ENCODE measurements at places on chromosomes 1 and 21.
A peak's percentile ranks its signal among the peaks of the same experiment; 100 is the strongest.

- DNase-seq: no peak
These were observed 297.0 kb downstream of the DISC1 start for GRCh38 chr1:231923491-231924041.

- DNase-seq: peak; percentile 78
These were observed 23.1 kb downstream of the DYRK3 start for GRCh38 chr1:206658264-206658980.

DNA sequence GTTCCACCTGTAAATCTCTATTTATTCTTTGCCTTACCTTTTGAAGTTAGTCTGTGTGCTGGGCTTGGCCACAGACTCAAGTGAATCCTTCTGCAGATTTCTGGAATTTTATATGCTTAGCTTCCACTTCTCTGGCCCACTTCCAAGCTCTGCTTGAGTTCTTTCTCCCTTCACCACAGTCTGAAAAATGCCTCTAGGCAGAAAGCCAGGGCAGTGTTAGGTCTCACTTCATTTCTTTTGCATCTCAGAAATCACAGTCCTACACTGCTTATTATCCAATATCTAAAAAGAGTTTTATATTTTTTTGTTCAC, 48.9 kb downstream of the INKA2 start:
- DNase-seq: no peak

DNA sequence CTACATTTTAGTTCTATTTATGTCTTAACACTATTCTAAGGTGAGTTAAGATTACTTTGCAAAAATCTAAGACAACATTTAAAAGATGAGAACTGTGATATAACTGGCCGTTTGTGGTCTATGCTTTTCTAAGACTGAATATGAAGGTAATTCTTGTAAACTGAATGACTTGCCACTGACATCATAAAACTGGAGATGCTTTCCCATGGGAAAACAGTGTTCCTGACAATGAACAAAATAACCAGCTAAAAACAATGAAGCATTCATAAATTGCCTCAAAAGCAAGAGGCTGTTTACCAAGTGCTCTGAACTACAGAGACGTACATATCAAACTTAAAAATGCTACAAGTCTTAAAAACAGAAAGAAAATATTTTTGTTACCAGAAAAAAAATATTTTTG, 54.7 kb downstream of the APP start:
- no peak for DNase-seq

DNA sequence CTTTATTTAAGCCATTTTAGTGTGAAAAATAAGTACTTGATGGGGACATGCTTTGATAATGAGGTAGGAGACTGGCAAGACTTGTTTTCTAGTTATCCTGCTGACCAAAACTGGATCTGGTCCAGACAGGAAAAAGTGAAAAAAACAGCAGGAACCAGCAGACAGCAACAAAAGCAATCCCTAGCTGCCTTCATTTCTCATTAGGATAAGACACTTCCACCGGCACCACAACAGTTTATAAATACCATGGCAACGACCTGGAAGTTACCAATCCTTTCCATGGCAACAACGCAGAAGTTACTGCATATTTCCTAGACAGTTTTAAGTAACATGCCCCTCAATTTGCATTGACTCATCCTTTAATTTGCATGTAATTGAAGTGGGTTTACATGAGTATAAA, 993.8 kb upstream of the NCAM2 start:
- DNase-seq: peak; percentile 47

DNA sequence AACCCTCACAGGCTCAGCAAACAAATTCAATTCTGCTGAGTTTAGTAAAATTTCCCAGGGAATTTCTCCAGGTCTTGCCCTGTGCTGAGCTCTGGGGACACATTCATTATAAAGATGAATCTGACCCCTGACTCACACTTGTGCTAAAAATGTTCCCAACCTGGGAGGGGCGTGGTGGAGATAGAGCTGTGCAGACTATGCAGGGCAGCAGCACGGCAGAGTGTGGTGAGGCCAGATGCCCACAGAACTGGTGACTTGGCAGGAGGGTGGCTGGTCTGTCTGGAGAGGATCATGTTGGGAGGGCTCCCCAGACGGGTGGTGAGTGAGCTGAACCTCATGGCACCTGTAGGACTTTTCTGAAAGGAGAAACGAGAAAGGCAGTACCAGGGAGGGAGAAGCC, 31.6 kb downstream of the FAAH start:
- DNase-seq: no peak

DNA sequence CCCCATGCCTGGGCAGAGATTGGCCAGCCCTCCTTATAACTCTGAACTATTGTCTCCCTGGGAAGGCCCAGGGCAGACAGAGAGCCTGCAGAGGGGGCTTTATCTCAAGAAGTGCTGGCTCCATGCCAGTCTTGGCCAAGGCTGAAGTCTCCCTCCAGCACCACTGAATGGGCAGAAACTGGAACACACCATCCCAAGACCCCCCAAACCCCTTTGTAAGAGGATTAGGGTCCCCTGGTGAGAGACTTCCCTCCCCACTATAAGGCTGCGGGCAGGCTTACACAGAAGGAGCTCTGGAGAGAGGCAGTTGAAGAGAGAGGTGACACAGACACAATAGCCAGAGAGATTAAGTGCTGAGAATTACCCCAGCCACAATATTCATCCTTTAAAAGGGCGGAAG, 97.2 kb downstream of the NAV1 start:
- DNase-seq: no peak

GRCh38 chr1:87167848-87168525, 160.7 kb upstream of the LMO4 start:
- no peak for DNase-seq

GRCh38 chr1:167634435-167634834, 4.4 kb downstream of the RCSD1 start:
- DNase-seq: no peak

- DNase-seq: no peak
These were observed 59.6 kb downstream of the CAMK2N1 start for GRCh38 chr1:20426371-20426770.

DNA sequence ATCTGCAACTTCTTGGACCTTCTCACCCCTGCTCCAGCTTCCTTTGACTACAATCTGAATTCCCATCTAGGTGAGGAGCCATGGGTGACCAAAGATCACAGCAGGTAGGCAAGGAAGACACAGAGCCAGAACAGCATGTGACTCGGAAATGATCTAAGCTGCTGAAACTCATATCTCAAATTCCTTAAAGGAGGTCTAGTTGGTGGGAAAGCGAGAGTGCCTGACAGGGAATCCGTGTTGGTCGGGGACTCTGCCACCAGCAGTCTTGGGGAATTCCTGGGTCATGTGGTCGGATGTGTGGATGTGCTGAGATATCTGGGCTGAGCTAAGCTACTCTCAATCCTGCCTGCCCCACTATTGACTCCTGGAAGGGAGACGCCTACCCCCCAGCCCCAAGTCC, 3.2 kb upstream of the NUAK2 start:
- no peak for DNase-seq

GRCh38 chr1:34924759-34925555, 4.5 kb downstream of the DLGAP3 start:
- peak; percentile 74 for DNase-seq

- DNase-seq: no peak
These were observed 143.4 kb downstream of the ZZZ3 start for GRCh38 chr1:77538956-77539518.

DNA sequence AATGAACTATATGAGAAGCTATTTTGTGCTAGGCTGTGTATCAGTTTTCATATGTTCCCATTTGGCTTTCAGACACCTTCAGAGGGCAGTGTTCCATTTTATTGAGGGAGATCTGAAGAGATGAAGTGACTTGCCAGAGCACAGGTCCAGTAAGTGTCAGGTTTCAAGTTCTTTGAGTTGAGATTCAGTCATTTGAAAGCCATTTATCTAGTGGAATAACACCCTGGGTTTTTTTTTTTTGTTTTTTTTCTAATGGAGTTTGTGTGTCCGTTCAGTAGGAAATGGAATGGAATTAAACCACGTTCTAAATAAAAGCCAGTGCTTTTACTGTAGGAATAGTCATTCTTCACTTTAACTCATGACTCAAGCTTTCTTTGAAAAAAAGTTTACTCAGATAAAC, 652.9 kb upstream of the USP24 start:
- no peak for DNase-seq

GRCh38 chr1:41019353-41019745, 2.2 kb downstream of the SLFNL1 start:
- DNase-seq: no peak

GRCh38 chr1:209266590-209267205, 316.8 kb upstream of the CAMK1G start:
- no peak for DNase-seq

DNA sequence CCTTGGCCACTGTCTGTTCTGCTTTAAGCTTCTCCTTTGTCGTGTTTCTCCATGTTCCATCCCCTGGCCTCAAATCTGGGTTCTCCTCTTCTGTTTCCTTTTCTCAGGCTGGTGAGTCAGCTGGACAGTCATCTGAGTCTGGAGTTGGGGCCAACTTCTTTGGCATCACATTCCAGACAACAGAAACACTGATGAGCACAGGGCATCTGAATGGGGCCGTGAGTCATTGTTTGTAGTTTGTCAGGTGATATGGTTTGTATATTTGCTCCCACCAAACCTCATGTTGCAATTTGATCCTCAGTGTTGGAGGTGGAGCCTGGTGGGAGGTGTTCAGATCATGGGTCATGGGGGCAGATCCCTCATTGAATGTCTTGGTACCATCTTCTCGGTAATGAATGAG, 14.3 kb upstream of the OLIG2 start:
- DNase-seq: no peak

- DNase-seq: no peak
These were observed 217.6 kb upstream of the NFIA start for GRCh38 chr1:60864722-60865121.

GRCh38 chr1:26158908-26159742, at the start of gene FAM110D:
TSS of gene FAM110D (plus strand) at chr1:26159079. CDS start at chr1:26161292, 2,213 bp downstream.
- no peak for DNase-seq

DNA sequence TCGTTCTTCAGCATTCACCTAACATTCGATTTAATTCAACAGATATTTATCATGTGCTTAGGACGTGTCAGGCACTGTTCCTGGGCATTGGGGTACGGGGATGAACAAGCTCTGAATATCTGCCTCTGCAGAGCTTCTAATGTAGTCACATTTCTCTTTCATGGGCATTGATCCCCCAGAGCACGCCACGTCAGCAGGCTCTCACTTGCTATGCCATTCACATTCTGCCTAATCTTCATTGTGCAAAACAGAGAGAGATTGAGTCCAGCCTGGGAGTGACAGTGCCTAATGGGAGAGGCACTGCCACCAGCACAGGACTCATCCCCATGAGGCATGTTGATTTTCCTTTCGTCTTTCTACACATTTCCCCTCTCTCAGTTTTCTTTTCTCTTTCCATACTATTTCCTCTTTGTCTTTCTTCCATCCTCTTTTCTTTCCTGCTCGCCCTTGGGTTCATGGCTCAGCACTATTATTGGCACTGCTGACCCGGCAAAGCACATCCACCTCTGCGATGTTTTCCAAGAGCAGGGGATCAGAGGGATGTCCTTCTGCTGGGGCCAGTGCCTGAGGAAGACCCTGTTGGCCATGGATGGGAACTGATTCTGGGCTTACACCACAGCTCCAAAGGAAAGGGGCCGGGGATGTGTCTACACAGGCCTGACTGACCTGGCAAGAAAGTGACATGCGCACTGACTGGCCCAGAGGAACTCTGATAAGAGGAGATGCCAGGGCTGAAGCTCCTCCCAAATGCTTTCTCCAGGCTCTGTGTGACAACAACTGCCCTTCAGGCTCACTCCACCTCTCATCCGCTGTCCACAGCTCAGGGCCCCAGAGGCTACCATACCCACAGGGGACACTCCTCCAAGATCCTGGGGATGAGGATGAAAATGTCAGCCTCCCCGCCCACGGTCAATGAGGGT, 195.9 kb downstream of the TOMM20 start:
- DNase-seq: no peak

DNA sequence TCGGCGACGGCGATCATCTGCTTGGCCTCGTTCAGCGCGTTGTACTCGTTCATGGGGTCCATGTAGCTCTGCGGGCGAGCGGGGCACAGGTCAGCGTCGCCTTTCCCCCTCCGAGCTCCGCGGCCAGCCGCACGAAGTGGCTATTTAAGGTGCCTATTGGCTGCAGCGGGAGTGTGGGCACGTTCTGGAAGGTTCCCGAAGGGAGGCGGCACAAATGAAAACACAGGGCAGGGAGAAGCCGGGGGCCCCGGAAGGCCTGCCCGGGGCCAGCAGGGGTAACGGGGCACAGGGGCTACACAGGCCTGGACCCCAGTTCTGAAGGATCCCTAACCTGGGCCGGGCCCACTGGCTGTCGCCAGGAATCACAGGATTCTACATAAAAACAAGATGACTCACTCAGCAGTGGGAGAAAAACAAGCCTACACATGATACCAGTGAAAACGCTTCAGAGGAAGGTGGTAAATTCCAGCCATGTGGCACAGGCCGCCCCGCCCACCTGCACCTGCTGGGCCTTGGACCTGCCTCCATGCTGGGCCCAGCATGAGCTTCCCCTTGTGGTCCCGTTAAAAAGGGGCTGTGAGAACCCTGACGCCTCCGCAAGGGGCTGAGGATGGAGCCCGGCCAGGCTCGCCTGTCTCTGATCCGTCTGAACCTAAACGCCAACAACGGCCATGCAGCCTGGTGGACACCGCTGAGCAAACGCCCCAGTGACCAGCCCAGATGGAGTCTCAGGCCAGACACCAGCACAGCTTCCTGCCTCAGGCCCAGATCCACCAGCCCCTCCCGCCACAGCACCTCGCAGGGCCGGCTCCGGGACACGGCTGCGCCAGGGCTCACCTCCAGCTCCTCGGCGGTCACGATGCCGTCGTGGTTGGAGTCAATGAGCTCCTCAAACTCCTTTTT, 3.9 kb upstream of the TNFRSF4 start:
- DNase-seq: no peak

DNA sequence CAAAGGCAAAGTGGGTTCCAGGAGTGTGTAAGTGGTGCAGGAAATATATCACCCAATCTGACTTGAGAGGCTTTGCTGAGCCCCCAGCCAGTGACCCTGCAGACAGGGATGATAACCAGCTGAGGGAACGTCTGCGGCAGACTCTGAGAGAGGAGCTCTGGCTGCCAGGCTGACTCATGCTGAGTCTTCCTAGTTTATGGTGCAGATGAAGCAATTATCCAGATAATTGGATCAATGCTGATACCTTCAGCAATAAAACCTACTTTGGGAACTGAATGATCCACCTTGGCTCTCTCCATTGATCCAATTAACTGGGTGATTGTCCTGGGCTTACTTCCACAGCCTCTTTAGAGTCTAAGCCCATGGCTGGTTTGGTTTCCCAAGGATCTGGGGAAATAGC, 7.3 kb downstream of the C8B start:
- DNase-seq: peak; percentile 61

GRCh38 chr1:154416471-154417337, 11.6 kb downstream of the IL6R start:
- no peak for DNase-seq

GRCh38 chr1:158328426-158328825, 2.9 kb downstream of the CD1B start:
- DNase-seq: no peak

Data from OCI-M1 (cell line).